ENCODE measurements at places on chromosomes 7 and 10.

DNA sequence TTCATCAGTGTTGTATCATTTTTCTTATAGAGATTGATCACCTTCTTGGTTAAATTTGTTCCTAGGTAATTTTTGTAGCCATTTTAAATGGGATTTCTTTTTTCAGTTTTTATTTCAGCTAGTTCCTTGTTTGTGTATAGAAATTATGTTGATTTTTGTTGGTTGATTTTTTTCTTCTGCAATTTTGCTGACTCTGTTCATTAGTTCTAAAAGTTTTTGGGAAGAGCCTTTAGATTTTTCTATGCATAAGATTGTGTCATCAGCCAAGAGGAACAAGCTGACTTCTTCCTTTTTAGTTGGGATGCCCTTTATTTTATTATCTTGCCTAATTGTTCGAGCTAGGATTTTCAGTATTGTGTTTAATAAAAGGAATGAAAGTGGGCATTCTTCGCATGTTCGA is 222.2 kb upstream of the TEX47 start:
- no peak for DNase-seq

DNA sequence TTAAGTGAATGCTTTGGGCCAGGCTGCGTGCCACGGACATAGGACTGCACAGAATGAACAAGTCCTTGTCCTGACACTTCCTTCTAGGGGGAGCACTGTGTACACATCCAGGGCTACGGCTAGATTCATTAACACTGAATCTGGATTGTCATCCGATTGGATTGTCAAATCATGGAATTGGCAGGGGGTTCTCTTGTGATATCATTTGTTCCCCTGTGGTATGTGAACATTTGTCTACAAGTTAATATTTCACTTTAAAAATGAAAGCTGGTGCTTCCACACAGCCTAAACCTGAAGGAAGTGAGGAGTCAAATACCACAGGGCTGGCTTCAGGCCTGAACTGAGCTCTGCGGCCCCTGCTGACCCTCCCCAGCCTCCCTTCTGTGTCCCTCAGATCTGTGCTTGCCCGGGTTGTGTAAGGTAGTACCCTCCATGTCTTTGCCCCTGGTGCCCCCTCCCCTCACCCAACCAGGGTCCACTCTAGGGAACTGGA is 75.6 kb downstream of the SNX10 start:
- no peak for DNase-seq

DNA sequence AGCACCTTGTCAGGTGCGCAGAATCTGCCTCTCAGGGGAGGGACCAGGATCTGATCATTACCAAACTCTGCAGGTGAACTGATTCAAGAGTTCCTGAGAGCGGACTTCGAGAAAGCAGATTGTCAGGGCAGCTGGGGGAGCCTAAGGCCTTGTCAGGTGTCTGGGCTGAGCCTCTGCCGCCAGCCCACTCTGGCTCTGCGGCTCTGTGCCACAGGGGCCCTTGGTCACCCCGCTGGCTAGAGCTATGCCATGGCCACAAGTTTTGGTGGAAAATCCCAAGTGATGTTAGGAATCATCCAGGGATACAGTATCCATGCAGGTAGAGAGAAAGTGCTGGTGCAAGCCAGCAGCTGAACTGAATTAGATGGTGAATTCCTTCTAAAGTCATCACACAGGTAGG is 4.2 kb downstream of the ADAMTS14 start:
- no peak for DNase-seq

- DNase-seq = no peak
These were observed 31.2 kb upstream of the ZNF438 start for GRCh38 chr10:31062856-31063255.

DNA sequence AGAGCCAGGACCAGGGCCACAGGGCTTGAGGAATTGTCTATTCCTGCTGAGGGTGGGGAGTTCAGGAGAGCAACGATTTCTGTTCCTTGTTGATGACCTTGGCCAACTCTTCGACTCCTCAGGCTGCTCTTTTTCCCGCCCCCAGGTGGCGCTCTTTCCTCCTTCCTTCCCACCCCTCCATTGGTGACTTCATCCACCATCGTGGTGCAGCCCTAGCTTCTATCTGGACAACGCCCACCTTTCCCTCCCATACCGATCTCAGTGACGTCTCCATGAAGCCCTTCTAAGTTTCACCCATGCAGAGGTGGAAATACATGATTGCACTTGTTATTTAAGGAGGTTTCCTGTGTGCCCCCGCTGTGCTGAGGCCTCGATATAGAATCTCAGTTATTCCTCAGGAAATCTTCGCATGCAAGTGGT is 22.1 kb upstream of the CARD11 start:
- DNase-seq = peak; percentile 42

DNA sequence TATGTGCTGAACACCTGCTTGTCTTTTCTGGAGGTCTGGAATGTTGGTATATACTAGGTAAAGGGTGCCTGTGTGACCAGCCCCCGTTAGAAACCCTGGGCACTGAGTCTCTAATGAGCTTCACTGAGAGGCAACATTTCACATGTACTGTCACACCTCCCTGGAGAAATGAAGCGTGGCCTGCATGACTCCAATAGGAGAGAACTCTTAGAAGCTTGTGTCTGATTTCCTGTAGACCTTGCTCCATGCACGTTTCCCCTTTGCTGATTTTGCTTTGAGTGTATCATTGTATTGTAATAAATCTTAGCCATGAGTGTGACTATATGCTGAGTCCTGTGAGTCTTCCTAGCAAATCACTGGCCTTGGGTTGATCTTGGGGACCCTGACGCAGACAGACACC is 82.8 kb downstream of the PPP1R3C start:
- no peak for DNase-seq

DNA sequence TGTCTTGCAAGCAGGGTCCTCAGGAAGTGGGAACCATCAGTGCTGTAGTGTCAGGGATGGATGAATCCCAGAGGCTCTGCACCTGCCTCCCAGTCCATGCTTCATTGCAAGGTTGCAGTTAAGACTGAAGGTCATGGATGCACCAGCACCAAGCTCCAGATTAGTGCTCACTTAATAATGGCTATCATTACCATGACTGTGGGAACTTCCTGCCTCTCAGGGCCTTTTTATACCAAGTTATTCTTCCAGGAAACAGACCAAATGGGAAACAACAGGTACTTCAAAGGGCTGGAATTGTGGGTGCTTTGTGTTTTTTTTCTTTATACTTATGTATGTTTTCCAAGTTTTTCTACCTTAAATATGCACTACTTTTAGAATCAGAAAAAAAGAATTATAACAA is 197.7 kb downstream of the CYP26A1 start:
- DNase-seq = no peak

- DNase-seq = no peak
These were observed 39.0 kb downstream of the TET1 start for GRCh38 chr10:68598978-68599770.

GRCh38 chr7:78862411-78862900 is 591.0 kb downstream of the MAGI2 start:
- no peak for DNase-seq

DNA sequence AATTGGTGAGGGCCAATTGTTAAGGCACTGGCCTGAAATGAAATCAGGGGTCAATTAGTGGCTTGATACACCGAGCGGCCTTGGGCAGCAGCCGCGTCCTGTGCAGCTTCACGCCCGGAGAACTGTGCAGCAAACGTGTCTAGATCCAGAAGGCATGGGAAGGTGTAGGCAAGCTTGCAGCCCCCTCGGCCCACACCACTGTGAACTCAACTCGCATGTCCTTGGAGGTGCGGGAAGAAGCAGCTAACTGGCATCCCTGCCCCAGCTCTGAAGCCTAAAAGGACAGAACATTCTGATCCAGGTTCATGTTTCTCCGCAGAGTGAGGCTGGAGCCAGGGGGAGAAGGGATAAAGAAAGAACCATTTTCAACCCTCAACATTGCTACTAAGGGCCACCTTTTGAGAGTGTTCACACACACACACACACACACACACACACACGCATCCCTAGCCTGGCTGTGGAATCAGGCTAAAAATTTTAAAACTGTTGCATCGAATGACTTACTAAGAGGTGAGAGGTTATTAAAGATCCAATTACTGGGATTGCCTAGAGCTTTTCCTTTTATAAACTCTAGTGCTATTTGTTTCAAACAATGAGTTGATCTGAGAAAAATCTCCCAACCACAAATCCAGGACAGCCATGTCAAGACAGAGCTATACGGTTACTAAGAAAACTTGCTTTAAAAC is 104.0 kb downstream of the PARP12 start:
- DNase-seq = no peak

GRCh38 chr7:41811941-41812340 is 109.1 kb upstream of the INHBA start:
- no peak for DNase-seq

DNA sequence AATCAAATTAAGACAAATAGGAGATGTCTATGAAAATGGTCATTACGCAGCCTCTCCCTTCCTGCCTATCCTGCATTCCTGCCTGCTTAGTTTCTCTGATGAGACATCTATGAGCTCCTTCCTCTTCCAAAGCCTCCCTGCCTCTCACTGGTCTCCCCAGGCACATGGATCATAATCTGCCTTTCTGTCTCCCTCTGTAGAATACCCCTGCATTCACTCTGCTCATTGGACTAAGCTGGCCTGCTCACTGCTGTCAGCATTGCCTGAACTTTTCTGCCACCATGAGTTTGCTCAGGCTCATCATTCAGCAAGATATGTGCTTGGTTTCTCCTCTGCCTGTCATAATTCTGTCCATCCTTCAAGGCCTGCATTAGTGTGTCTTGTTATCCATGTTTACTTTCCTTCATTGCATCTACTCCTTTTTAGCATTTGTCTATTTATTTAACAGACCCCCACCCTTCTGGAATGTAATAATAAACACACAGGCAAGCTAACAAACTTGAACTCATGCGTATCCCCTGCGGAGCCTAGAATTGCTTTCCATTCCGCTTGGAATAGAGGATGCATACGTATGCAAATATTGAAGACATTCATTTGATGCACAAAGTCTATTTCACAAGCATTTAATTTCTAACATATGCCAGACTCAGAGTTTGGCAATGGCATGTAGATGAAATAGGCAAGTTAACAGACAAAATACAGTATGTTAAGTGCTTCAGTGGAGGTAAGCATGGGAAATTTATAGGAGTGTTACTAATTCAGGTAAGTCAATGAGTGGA is 88.3 kb downstream of the PTPRZ1 start:
- no peak for DNase-seq

DNA sequence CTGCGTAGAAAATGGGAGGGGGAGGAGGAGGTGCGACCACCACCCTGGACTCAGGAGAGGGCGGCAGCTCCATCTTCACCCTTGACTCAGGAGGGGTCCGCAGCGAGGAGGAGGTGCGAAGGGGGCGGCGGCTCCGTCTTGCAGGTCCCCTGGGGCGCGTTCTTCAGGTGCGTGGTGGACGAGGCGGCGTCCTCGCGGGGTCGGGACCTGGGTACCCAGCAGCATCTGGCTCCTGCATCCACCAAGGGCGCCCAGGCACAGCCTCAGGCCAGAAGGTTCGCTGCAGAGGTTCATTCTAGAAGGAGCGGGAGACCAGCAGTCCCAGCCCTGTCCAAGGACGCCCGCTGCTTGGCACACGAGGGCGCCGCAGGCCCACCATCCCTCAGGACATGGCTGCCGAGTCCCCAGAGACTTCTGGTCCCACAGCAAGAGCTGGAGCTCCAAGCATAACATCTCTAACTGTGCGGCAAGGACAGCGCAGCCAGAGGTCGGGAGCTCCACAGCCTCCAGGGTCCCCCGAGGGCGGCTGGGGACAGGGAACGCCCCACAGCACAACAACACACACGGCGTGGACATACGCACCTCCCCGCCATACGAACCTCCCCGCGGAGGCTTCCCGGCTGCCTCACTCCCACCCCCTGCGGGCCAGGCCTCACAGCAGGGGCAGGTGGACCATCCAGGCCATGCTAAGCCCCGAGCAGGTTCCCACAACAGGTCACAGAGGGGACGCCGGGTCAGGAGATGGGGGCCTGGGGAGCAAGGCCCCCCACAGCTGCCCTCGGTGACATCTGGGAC is 16.8 kb upstream of the DPYSL4 start:
- no peak for DNase-seq

All from activated T-cell treated with anti-CD3 and anti-CD28 coated beads for 24 hours (primary cell).